Right renal pelvis (tissue), 4 donors: ENCODE measurements at places on chromosomes 1 and 21. TPM values are rescaled to one million over a fixed set of nuclear protein-coding genes. Genes with fewer than 3 reads are reported as not detected.

GRCh38 chr1:99482750-99483149, 163.2 kb upstream of the PALMD start:
- no peak for DNase-seq

DIRAS3 gene
- 2.5 TPM for polyA plus RNA-seq

CNKSR1 gene
- polyA plus RNA-seq, result 15.4 TPM

OPTC gene
- not detected for polyA plus RNA-seq

- DNase-seq, result peak; percentile 86
Measured at GRCh38 chr1:25904943-25905679, 1.1 kb downstream of the STMN1 start.

DNA sequence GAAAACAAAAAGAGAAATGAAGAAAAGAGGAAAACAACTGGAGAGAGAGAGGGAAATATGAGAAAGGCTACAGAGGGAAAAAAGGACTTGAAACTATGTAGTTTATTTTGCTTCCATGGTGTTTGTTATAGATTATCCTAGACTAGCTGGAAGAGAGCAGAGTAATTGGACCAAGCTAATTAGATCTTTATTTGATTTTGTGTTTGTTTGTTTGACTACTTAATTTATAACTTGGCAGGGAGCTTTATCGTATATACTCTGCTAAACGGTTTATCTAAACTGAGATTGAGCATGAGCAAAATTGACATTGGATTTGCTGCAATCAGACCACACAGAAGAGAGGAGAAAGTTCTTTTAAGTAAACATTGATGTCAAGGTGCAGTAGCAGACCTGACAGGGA, 443.8 kb upstream of the USP24 start:
- DNase-seq, result no peak

DNA sequence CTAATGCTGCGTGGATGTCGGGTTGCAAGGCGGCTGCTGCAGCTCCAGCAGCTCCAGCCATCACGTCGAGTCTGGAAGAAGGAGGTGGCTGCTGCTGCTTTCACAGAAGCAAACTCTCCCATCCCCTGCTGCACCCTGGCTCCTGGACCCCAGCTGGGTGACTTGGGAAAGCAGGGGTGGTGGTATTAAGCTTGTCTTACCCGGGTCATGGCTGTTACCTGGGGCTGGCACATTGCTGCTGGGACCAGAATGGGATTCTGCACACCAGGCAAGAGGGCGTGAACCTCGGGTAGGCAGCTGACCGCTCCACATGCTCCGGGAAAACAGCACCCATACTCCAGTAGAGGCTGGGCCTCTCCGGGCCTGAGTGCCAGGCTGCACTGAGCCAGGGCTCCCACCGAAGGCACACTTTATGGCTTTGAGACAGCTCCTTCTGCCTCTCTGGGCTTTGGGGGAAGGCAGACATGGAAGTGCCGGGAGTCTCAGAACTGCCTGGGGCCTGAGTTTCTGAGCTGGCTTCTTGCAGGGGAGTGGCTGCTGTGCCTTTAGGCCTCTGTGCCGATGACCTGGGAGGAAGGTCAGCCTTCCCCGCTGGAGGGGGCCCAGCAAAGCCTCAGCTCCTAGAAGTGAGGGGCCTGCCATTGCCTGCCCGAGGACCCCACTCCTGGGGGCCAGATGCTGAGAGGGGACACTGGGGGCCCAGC, 1.2 kb downstream of the SMIM1 start:
- no peak for DNase-seq

ERG gene
- 26.6 TPM for polyA plus RNA-seq

GRCh38 chr1:41576206-41576605, 91.7 kb upstream of the EDN2 start:
- DNase-seq, result no peak

KRTAP19-3 gene
- not detected for polyA plus RNA-seq

DNA sequence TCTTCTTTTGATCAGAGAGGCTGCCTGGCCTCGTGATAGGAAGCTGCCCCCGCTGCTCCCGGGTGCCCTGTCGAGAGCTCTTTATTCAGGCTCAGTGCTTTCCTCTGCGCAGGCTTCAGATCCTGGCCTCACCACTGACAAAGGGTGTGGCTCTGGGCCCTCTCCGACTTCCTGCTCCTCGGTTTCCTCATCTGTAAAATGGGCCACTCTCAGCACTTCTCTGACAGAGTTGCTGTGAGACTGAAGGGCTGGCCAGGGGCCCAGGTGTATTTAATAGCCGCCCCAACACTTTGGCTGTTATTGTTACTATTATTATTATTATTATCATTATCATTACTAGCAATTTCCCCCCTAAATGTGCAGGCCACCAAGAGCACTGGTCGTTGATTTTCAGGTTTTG, 61.0 kb upstream of the EFHD2 start:
- no peak for DNase-seq

PTPRC gene
- polyA plus RNA-seq, result 6.0 TPM

DNA sequence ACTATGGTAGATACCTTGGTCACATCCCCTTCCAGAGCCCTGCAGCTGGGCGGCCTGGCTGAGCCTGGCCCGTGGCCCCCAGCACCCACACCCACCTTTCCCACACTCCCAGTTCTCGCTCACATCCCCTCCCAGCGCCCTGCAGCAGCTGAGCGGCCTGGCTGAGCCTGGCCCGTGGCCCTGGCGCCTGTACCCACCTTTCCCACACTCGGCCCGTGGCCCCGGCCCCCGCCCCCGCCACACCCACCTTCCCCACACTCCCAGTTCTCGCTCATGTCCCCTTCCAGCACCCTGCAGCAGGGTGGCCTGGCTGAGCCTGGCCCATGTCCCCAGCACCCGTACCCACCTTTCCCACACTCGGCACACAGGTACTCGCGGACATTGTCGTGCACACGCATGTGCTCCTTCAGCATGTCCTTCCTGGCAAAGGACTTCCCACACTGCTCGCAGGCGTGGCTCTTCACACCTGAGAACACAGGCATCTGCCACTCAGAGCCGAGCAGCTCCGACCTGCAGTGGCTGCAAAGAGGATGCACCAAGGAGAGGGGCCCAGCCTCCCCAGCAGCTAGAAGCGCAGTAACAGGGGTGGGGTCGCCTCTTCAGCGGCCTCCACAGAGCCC, 52.5 kb upstream of the RIPK4 start:
- no peak for DNase-seq

DNA sequence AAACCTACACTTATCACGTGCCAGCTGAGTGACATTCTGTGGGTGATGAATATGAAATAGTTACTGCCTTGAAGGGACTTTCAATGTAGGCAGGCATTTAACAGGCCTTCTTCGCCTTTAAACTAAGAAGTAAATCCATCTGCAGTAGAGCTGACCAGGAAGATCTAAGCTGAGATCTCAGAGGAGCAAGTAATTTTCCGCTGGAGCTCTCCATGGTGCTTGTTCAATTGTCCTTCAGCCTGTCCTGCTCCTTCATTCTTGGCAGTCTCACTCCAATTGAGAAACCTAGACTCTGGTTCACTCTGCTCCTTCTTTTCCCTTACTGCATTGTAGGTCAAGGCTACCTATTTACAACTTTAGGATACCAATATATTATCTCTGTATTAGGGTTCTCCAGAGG, 183.5 kb downstream of the HMCN1 start:
- no peak for DNase-seq

DNA sequence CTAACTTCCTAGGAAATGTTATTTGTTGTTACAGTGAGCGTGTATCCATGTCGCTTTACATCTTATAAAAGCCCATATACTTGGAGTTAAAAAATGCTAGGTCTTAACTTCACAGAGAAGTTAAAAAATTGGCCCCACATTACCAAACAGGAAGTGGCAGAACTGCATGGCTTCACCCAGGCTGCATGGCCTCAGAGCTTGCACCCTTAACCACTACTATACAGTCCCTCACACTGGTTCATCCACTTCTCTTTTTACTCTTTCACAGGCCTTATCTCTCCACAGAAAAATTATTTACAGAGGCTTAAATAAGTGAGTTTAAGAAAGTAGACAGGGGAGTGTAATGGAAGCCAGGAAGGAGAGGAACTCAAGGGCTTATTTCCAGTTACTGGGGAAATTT, 402.5 kb downstream of the HHAT start:
- DNase-seq, result no peak

LCE3C gene
- not detected for polyA plus RNA-seq

KCNK2 gene
- polyA plus RNA-seq, result 2.6 TPM

DNA sequence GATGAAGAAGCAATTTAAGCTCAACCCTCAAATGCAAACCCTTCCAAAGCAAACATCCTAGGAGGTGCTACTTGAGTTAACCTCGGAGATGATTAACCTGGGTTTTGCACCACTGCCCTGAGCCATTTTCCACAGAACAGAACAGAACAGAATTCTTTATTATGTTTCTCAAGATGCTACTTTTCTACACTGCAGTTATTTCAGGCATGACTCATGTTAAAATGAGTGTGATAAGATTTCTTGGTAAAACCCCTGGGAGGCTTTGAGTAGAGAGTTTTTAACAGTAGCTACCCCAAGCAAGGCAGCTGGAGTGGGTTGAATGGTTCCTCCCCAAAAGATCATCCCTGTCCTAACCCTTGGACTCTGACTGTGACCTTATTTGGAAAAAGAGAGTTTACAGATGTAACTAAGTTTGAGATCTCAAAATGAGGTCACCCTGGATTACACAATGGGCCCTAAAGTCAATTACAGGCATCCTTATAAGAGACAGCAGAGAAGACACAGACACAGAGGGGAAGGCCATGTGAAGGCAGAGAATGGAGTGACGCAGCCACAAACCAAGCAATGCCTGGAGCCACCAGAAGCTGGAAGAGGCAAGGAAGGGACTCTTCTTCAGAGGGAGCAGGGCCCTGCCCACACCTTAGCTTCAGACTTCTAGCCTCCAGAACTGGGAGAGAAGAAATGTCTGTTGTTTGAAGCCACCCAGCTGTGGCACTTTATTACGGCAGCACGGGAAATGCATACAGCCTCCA, 153.4 kb downstream of the ETS2 start:
- DNase-seq, result no peak

DNA sequence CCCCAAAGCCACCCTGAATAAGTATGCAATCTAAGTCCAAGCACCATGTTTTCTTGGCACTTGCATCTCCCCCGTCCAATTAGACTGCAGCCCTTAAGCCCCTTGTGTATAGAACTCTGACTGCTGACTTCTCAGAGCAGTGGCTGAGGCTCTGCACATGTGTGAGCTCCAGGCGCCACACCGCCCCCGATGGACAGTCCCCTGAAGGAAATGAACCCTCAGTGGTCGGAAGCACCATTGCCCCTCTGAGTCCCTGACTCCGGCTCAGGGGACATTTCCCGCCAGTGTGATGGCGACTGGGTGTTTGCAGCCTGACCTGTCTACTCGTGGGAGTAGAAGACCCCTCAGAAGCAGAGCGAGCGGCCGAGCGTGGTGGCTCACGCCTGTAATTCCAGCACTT, 37.2 kb upstream of the SCCPDH start:
- no peak for DNase-seq

SLAMF7 gene
- 0.61 TPM for polyA plus RNA-seq

- DNase-seq, result no peak
Measured at GRCh38 chr1:228445843-228446650, 29.4 kb upstream of the TRIM17 start.

ERICH3 gene
- polyA plus RNA-seq, result 0.50 TPM
